Fibroblast of pulmonary artery (primary cell): ENCODE measurements at places on chromosomes 13 and 19.
A peak's percentile ranks its signal among the peaks of the same experiment; 100 is the strongest.

DNA sequence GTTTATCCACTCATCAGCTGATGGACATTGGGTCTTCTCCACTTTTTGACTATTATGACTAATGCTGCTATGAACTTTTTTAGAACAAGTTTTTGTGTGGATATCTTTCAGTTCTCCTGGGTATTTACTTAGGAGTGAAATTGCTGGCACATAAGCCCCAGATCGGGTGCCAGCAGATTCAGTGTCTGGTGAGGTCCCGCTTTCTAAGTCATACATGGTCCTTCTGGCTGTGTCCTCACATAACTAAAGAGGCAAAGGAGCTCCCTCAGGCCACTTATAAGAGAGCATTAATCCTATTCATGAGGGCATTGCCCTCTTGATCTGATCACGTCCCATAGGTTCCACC lies 600 bp upstream of the ZNF226 start:
- DNase-seq = no peak

- no peak for DNase-seq
These were observed 2.0 kb downstream of the LRRC4B start for GRCh38 chr19:50565984-50566903.

GRCh38 chr13:80572923-80573316 lies 232.0 kb upstream of the SPRY2 start:
- no peak for DNase-seq

DNA sequence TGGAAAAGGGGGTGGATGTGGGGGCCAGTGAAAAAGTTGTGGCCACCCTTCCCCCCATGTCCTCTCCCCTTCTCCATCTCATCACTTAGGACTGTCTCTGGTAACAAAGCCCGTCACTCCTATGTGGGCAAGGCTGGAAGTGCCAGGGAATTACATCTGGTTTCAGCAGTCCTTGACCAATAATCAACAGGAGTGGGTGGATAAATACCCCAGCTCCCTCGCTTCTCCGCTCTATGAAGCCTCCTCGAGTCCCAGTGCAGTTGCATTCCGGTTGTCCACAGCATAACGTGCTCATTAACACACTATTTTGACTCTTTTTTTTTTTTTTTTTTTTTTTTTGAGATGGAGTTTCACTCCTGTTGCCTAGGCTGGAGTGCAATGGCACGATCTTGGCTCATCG lies 31.5 kb downstream of the MYO1F start:
- DNase-seq = no peak

- DNase-seq = peak; percentile 53
These were observed 682 bp upstream of the TEAD2 start for GRCh38 chr19:49362929-49363267.

DNA sequence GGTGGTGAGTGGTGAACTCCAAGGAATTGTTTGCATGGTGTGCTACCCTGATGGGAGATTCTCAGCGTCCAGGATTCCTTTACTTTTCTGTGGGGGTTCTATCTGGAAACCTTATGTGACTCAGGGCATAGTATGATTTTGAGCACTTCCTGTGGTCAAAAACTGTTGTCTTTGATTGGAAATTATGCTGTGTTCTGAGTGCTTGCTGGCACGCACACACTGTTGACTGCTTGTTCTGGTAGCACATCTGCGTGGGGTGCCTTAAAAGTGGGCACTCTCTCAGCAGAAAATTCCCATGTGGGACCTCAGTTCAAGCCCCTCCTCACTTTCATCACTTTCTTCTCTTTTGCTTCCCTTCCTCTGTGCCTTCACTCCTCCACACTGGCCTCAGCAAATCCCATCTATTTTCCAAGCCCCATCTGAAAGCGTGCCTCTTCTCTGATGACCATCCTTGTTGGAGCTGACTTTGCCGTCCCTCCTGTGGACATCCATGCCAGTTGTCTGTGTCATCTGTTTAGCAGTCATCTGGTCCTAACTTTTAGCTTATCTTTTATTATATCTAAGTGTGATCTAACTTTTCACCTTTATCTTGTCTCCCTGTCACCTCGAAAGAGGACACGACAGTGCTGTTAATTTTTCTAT lies 56.4 kb upstream of the NPAS1 start:
- DNase-seq = peak; percentile 98
